ENCODE measurements at places on chromosomes 3 and 15.

- no peak for DNase-seq
These were observed 41.2 kb downstream of the PTPN23 start for GRCh38 chr3:47421741-47422649.

GRCh38 chr3:127915937-127916493 lies 983 bp downstream of the KBTBD12 start:
- no peak for DNase-seq

- no peak for DNase-seq
These were observed 39.8 kb upstream of the ZBTB38 start for GRCh38 chr3:141328286-141329166.

- no peak for DNase-seq
These were observed 243.8 kb downstream of the ALCAM start for GRCh38 chr3:105610473-105610872.

DNA sequence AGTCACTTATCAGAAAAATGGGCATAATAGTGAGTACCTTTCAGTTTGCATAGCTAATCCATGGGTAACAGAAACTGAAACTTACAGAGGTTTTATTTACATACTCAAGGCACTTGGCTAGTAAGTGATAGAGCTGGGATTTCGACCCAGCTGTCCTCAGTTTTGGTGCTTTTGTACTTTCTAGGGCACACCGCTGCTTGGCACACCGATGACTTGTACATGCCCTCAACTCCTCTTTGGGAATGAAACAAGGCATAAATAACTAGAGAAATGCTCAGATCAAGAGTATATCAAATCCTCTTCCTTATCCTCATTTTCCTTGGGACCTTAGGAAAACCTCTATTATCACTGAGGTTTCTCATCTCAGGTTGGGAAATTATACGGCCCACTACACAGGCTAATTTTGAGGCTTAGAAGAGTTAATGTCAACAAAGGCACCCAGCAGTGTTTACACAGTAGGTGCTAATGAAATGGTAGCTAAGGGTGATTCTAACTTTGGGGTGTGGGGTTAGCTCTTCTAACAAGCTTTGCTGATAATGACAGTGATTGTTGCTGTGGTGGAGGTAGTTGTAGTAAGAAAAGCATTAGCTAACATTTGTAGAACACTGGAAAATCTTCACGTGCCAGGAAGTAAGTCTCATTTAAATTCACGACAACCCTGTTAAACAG lies 20.3 kb upstream of the DGKG start:
- no peak for DNase-seq

- no peak for DNase-seq
These were observed 9.1 kb downstream of the HDC start for GRCh38 chr15:50256188-50257041.

DNA sequence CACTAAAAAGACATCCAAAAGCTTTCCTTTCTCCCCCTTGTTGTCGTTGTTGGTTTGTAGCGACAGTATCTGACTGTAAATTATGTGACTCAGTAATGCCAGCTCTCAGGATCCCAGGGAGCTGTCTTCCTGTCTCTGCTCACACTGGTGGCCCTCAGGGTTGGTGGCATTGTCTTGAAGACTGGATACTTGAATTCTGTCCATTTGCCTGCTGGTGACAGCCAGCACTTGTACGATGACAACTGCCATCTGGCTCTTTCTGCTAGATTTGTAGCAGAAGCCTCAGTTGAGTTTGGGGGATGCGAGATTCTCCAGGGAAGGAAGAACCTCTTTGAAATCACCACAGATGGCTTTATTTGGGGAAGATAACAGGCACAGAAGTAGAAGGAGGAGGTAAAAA lies 120.8 kb downstream of the ARPP21 start:
- DNase-seq = peak; percentile 47

GRCh38 chr3:30623351-30623750 lies 16.9 kb downstream of the TGFBR2 start:
- no peak for DNase-seq

- no peak for DNase-seq
These were observed 60.1 kb downstream of the DAPK2 start for GRCh38 chr15:63986185-63986680.
